ENCODE measurements at places on chromosomes 12 and 14.
A peak's percentile ranks its signal among the peaks of the same experiment; 100 is the strongest.

GRCh38 chr14:106141242-106142220 is 615.1 kb downstream of the TMEM121 start:
- DNase-seq, result peak; percentile 38

- no peak for DNase-seq
Measured at GRCh38 chr14:72008666-72009065, 76.4 kb downstream of the RGS6 start.

DNA sequence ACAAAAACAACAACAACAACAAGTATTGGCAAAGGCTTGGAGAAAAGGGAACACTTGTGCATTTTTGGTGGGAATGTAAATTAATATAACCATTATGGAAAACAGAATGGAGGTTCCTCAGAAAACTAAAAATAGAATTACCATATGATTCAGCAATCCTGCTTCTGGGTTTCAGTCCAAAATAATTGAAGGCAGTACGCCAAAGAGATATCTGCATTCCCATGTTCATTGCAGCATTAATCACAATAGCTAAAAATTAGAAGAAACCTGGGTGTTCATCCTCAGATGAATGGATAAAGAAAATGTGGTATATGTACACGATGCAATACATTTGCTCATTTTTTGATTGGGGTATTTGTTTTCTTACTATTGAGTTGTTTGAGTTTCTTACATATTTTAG is 813.0 kb downstream of the NRXN3 start:
- no peak for DNase-seq

- DNase-seq, result no peak
Measured at GRCh38 chr14:101475456-101476257, 85.6 kb upstream of the DIO3 start.
